ENCODE measurements at places on chromosomes 2 and 18.
A peak's percentile ranks its signal among the peaks of the same experiment; 100 is the strongest.

- no peak for DNase-seq
Observed at GRCh38 chr2:100666996-100667395, 104.2 kb downstream of the PDCL3 start.

DNA sequence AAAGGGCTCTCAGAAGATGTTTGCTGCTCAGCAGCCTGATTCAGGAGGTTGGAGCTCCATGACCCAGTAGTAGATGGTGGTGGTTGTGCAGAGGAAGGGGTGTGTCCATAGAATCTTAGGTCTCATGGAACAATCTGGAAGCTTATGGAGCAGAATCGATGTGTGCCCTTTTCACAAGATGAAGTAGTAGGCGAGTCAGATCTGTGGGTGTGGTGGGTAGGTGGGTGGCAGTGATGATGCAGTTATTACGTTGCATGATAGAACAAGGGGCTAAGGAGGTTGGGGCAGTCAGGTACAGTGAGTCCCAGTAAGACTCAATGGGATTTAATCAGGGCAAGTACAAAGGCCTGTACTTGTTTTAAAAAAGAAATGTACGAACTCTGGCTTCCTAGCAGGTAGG, 9.1 kb downstream of the TET3 start:
- DNase-seq: no peak

DNA sequence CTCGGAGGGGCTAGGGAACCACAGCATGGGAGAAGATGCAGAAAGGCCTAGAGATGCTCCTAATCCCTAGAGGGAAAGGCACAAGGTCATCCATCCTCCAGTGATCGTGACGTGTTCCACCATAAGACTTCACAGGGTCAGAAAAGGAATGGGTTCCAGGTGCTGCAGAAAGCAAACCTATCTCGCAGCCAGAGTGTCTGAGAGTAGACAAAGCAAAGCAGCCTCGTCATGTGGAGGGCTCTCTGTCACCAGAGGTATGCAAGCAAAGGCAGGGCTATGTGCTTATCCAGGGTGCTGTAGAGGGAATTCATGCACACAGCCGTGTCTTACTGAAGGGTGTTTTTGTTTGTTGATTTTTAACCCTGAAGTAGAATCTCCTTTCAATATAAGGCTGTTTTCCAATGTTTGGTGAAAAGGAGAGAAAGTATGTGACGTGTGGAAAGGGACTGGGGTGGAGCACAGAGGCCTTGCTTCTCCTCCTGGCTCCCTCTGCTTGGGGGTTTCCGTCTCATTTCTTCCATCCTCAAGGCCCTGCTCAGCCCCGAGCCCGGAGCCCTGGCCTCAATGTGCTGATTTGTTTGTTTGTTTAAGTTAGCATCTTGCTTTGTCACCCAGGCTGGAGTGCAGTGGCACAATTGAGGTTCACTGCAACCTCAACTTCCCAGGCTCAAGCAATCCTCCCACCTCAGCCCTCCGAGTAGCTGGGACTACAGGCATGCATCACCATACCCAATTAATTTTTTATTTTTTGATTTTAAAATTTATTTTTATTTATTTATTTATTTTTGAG, 3.0 kb downstream of the GPR55 start:
- DNase-seq: no peak

GRCh38 chr2:10246831-10247230, 55.9 kb upstream of the HPCAL1 start:
- DNase-seq: no peak

DNA sequence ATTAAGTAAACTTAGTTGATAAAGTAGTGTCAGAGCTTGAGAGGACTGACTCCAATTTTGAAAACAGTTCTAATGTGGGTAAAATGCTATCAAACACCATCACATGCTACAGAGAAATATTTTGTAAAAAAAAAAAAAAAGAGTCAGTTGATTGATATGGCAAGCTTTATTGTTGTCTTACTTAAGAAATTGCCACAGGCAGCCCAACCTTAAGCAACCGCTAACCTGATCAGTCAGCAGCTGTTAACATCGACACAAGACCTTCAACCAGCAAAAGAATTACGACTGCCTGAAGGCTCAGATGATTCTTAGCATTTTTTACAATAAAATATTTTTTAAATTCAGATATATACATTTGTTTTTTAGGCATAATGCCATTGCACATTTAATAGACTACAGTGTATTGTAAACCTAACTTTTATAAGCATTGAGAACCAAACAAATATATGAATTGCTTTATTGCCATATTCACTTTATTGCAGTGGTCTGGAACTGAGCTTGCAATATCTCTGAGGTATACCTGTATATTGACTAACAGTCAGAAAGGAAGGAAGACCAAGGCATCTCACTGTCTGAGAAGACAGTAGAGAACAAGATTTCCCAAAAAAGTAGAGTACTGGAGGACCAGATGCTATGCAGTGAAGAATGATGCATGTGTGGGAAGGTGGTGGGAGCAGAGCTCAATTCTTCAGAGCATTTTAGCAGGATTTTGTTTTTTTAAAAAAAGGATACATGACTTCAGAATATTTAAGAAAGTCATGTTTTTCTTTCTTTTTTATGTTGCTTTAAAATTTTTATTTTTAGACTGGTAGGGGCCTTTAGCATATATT, 973.8 kb upstream of the GYPC start:
- no peak for DNase-seq

GRCh38 chr18:42137693-42138375, 182.8 kb downstream of the PIK3C3 start:
- no peak for DNase-seq

GRCh38 chr2:152200565-152201465, 25.3 kb upstream of the STAM2 start:
- peak; percentile 83 for DNase-seq

DNA sequence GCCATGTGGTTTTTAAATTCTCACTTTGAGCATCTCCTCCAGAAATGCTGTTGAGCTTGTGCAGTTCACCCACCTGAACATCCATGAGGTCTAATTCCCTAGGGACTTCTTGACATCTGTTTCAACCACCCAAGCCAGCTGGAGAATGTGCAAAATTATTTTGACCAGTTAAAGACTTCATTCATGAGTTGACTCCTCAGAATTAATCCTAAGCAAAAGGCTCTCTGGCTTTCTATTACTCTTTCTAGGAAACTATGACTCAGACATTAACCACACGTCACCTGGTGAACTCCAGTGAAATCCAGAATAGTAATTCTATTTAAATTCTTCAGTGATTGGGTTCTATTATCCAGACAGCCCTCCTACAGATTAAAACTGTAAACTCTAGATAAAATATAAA, 247.5 kb downstream of the NBAS start:
- DNase-seq: no peak

DNA sequence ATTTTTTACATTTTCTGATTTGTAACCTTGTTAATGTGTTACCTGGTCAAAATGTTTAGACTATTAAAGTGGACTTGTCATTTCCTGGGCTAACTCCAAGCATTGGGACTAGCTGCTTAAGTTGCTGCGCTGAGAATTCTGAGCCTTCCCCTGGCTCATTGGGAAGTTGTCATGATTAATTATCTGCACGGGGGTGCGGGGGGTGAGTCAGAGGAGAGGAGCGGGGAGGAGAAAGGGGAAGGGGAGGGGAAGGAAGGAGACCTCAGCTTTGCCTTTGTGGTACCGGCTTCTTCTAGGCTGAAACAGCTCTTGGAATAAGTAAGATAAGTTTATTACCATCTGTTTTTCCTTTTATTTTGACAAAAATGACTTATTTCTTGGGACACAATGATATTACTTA, 52.9 kb upstream of the APCDD1 start:
- DNase-seq: no peak

- DNase-seq: no peak
Observed at GRCh38 chr2:46239847-46240181, 57.4 kb upstream of the EPAS1 start.

DNA sequence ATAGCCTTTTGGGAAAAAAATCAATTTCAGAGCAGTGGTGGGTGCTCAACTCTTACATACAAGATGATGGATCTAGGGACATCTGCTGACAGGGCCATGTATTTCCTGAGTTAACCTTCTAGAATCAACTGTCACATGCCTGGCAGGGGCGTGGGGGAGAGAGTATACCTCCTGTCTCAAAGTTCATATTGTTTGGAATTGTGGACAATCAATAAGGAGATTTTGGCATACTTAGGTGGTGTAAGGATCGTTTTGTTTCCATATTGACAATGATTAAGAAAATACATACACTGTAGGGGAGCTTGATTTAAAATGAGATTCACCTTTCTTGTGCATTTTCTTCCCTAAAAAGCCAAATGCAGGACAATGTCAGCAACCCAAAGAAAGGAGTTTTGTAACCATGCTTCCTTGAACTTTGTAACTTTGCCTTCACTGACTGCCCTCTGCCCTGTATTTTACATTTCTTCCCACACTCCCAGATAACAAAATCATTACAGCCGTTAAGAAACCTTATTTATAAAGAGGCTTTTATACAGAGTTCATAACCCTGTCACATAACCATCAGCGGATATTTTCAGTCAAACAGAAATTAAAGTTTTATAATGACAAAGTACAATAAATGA, 88.4 kb downstream of the MEP1B start:
- no peak for DNase-seq

DNA sequence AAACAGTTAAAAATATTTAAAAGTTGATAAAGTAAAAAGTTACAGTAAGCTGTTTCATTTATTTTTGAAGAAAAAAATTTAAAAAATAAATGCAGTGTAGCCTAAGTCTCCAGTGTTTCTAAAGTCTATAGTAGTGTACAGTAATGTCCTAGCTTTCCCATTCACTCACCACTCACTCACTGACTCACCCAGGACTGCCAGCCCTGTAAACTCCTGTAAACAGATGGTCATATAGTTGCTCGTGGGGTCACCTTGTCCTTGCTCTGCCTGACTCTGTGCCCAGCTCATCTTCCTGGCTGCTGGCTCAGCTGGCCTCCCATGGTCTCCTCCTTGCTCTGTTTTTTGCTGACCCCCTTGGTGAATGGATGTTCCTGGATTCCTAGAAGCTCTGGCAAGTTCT, 180.3 kb downstream of the VAPA start:
- DNase-seq: no peak

- no peak for DNase-seq
Observed at GRCh38 chr2:222861411-222862105, 722 bp downstream of the ACSL3 start.

DNA sequence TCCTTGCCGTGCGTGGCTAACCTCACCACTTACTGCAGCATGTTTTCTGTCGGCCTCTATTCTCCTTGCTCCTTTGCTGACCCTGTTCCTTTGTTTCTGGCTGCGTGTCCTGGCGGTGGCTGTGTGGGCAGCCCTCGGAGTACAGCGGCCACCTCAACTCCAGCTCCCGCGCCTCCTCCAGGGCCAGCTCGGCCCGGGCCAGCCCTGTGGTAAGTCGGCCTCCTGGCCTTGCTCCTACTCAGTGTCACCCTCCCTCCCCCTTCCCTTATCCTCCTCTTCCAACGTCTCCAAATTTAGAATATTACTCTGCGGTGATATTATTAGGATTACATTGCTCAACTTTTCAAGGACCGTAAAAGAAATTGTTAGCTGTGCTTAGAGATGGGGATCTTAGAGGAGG, 59.5 kb upstream of the RBM44 start:
- no peak for DNase-seq

GRCh38 chr2:109644571-109645275, 30.6 kb downstream of the SOWAHC start:
- DNase-seq: no peak

DNA sequence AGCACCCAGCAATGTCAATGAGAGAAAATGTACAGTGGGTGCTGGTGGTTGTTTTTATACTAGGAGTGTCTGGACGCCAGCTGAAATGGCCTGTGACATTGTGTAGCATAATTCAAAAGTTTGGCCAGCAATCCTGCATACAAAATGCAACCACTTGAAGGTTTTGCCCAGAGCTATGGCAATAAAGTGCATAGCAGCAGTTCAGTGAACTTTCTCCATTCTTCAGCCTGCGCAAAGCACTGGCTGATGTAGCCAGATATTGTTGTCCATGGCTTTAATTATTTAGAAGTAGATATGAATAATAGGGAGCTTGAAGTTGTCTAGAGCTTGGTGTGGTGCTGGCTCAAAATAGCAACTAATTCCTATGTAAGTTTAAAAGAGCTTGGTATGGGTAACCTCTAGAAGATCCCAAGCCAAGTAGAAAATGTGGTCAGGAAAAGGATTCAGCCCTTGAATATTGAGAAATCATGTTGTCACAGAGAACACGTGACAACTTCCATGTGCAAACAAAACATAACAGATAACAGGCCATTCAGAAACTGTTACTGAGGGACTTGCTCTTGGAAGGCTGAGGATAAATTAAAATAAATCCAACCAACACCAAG, 33.3 kb upstream of the PGAP1 start:
- no peak for DNase-seq

GRCh38 chr2:189540551-189540950, 40.0 kb downstream of the SLC40A1 start:
- DNase-seq: no peak

GRCh38 chr2:217477583-217477982, 525.2 kb downstream of the TNS1 start:
- DNase-seq: no peak

- DNase-seq: no peak
Observed at GRCh38 chr18:75779450-75779849, 351.9 kb upstream of the SMIM21 start.

DNA sequence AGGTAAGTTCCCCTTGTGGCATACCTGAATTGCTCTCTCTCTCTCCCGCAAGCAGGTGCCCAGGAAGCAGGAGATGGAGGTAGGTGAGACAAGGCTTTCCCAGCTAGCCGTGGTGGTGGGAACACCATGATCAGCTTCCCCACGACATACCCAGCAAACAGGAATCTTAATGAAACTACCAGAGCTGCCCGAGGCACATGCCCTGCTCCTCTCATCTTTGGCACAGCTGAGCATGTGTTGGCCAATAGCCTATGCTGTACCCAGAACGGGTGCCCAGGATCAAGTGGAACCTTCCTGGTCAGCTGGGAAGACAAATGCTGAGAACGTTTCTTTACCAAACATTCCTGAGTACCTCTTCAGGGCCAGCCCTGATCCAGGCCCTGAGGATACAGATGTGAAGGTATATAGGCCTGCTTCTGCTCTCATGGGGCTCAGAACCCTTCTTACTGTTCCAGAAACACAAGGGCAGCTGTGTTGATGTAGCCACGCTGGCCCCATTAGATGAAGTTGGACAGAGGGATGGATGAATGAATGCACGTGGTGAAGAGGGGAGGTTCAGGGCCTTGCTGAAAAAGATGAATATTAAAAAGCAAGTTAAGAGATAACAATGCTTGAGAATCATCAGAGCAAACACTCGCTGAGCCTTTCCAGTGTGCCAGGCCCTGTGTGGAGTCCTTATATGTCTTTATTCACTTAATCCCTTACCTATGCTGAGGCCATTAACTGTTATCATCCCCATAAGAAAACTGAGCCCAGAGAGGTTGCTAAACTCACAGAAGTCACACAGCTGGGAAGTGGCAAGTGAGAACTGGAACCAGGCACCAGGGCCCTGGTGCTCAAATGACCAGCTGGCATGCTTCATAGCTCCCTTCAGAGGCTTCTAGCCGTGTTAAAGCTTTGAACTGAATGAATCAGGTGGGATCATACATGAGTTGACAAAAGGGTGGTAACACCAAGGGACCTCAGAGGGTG, 68.8 kb upstream of the TMEM247 start:
- no peak for DNase-seq

- DNase-seq: no peak
Observed at GRCh38 chr2:62205554-62205953, 9.6 kb downstream of the B3GNT2 start.
